ENCODE measurements at places on chromosomes 2 and 18.

DNA sequence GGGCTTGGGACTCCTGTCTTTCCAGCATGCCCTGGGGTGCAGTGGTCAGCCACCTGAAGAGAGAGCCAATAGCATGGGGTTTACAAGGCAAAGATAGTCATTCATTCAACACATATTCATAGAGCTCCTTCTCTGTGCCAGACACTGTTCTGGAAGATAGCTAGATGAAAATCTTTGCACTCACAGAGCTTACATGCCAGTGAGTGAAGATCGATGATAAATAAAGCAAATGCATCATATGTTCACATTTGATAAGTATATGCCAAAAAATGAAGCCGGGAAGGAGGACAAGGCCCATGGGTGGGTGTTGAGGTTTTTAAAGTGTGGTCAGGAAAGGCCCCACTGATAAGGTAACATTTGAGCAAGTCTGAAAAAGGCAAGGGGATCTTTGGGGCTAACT, 130.8 kb upstream of the CDCA7 start:
- no peak for DNase-seq

- no peak for DNase-seq
These were observed 27.6 kb upstream of the ASB1 start for GRCh38 chr2:238399094-238399493.

DNA sequence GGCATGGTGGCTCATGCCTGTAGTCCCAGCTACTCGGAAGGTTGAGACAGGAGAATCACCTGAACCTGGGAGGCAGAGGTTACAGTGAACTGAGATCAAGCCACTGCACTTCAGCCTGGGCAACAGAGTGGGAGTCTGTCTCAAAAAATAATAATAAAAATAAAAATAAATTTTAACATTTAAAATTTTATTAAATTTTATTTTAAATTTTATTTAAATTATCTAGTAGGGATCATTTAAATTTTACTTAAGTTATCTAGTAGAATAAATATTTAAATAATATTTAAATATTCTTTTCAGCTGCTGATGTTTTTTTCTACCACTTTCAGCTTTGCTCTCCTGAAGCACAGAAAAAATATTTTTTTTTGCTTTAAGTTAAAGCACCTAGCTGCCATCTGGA, 10.4 kb downstream of the COBLL1 start:
- no peak for DNase-seq

- no peak for DNase-seq
These were observed 312.2 kb upstream of the MGAT5 start for GRCh38 chr2:133941666-133942065.

DNA sequence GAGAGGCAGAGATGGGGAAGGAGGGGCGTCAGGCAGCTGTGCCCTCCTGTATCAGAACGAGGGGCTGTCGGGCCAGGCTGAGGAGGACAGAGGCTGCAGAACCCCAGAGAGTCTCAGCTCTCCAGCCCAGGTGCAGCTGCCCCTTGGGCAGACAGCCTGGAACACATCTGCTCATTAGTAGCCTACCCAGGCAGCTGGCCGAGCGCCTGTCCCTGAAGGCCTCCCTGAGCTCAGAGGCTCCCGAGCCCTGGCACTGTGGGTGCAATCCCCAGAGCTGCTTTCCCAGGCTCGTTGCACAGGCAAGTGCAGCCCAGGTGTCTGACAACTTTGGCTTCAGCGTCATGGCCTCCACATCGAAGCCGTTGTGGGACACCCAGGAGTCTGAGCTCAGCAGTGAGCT, 13.1 kb upstream of the TMEM185B start:
- no peak for DNase-seq

DNA sequence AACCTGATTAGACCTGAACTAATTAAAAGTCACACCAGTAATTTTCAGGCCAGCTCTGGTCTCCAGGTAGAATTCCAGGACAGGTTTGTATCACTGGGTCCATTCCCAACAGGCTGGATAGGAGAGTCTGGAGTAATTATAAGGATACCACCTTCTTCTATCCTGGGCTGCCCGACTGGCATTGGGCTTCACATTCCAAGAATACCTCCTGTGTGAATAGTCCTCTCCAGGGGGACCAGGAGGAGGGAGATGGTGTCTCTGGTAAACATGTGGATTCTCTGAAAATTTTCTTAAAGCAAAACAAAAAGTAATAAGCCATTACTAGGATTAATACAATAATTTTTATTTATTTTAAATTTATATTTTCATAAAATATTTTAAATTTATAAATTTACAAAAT, 17.3 kb downstream of the DUSP11 start:
- DNase-seq = no peak

DNA sequence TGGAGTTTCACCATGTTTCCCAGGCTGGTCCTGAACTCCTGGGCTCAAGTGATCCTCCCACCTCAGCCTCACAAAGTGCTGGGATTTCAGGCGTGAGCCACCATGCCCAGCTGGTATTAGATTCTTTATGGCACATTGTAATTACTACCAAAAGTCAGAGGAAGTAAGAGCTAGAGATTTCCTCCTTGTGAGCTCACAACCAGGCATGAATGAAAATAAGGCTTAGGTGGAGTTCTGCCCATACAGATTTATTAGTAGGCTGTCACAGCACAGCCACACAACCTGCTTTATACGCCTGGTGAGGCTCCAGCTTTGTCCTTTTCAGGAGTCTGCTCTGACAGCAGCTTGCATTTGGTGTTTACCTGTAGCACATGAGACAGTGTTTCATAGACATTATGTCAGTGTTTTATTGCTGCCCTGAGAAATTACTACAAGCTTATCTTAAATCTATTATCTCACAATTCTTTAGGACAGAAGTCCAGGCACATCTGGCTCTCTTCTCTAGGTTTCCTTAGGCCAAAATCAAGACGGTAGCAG, 156.6 kb downstream of the TANC1 start:
- DNase-seq = no peak

DNA sequence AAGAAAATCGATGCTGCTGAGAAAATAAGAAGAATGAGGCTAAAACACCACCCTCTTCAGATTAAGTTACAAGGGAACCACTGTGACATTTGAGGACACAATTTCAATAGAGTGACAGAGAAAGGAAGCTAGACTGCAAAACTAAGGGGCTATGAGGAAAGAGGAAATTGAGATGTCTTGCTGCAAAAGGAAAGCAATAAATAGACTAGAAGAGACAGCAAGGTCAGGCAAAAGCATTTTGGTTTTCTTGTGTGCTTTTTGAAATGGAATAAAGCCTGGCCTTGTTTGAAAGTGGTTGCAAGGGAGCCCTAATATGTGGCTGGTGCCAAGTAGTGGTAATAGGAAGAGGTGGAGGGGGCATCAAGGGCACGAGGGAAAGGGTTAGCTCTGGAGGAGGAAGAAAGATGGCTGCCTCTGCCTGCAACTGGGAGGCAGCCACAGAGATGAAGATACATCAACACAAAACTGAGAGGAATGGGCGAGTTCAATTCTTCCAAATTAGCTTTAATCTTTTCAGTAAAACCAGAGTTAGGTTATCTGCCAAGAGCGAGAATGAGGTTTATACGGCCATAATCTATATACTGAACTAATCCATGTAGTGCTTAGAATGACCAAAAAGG, 1.2 kb upstream of the MRO start:
- DNase-seq = no peak

DNA sequence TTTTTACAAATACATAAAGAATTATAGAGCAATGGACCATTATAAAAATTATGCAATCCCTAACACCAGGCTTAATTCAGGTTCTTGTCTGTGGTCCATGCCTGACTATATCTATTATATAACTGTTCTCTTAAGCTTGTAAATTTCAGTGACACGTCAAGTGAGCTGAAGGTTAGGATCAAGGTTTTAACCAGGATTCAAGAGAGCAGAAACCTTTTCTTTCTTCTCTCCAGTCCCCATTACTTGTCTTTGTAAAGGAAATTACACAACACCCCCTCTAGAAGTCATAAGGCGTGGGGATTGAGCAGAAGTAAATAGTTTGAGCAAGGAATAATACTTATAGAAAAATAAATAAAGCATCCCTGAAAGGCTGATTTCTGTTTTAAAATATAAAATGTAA, 122.0 kb downstream of the ZNF521 start:
- no peak for DNase-seq

DNA sequence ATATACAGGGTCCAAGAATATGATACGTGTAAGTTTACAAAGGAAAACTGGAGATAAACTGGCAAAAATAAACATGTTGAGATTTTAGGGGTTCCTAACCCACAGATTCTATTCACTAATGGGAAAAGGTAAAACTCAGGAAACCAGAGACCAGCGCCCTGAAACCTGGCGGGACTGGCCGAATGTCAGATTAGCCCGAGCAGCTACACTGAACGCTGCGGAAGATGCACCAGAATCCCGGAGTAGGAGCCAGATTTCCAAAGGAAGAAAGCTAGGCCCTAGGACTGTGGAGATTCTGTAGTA, 679 bp upstream of the WDR75 start:
- DNase-seq = no peak

DNA sequence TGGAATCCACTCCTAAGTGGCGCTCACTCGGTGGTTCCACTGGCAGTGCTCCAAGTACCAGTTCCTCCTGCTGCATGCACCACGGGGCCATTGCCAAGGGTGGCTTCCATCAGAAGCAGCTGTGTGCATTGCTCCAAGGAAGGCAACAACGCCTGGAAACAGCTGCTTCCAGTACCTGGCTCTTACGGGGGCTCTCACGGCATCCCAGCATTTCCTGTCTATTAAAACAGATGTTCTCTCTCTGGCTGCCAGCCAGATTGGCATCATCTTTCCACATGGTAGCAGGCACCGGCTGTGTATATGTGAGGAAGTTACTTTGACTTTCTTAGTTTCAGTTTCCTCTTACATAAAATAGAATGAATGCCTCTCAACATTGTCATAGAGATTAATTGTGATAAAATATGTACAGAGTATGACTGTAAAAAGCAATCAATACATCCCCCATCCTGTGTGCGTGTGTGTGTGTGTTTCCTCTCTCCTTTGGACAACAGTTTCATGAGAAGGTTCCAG, 84.9 kb downstream of the CMPK2 start:
- no peak for DNase-seq

DNA sequence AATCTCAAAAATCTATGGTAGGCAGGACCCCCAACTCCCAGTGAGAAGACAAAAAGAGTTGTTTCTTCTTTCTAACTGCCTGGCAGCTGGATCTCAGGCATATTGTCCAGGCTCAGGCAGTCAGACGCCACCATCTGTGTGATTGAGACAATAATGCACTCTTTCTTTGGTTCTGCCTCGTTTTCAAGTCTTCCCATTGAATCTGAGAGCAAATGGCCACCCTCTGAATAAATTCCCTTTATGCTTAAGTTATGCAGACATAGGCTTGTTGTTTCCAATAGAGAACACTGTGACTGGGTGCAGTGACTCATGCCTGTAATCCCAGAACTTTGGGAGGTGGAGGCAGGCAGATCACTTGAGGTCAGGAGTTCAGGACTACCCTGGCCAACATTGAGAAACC, 15.3 kb upstream of the CD207 start:
- DNase-seq = no peak

GRCh38 chr18:12098374-12098773, 4.7 kb downstream of the ANKRD62 start:
- no peak for DNase-seq

DNA sequence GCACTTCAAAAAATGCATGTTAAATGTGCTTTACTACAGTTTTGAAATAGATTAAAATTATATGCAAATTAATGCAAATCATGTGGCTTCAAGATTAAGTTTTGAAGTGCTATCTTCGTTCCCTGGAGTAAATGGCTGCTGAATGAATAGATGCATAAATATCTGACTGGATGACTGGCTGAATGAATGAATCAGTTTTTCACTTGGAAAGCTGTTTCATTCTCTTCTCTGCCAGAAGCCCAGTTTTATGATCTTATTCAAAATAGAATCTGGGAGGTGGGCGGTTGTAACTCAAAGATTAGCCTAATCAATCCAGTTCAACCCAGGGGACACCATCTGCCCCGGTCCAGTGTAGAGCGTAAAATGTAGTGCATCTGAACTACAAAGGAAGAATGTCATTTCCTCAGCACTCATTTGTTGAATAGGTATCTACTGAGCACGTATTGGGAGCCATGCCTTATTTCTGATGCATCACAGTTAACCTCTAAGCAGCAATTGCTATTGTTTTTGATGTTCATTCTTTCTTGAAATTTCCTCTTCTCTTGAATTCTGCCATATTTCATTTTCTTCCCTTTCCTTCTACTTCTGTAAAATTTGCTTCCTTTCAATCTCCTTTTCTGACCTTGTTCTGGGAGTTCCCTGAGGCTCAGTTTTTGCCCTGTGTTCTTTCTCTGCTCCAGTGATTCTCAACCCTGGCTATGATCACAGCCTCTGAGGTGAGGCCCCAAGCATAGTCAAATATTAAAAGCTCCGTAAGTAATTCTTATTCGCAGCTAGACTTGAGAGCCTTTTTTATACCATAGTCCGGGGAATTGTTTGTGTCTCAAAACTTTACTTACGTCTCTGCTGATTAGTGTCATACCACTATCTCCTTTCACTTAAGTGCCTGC, 282.7 kb downstream of the PARD3B start:
- DNase-seq = no peak

DNA sequence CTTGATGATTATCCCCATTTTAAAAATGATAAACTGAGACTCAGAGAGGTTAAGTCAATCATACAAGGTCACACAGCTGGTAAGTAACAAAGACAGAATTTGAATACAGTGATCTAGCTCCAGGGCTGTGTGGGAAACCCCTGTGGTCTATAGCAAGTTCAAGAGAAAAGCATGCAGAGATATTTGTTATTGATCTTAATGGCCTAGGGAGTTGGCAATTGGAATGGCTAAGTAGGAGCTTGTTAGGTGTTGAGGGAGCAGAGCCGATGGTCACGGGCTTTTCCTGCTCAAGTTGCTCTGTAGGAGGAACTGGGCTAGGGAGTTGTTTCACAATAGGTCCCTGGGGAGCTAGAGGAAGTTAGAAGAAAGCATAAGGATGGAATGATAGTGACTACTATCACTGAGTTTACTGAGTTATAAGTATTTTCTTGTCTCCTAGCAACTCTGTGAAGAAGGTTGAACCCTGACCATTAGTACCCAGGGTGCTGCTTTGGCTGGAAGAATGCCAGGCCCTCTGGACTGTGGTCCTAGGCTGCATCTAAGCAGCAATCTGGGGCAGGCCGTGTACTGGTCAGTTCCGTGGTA, 30.0 kb downstream of the RNF125 start:
- no peak for DNase-seq

DNA sequence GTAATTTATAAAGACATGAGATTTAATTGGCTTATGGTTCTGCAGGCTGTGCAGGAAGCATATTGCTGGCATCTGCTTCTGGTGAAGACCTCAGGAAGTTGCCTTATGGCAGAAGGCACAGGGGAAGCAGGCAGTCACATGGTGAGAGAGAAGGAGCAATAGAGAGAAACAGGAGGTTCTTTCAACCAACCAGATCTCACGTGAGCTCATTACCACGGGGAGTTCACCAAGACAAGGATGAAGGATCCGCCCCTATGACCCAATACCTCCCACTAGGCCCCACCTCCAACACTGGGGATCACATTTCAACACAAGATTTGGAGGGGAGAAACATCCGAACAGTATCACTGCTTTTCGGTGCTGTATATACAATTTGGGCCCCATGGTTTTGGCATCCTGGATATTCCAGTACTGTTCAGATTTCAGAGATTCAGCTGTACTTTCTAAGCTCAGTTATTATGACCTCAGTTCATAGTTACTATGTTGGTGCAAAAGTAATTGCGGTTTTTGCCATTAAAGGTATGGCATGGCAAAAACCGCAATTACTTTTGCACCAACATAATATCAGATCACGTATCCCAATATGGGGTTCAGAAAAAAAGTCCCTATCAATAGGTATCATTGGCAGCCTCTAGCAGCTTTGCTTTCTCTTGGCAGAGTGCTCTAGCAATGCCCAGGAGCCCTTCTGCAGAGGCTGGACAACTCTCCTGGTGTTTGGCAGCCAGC, 189.6 kb upstream of the SIX3 start:
- DNase-seq = no peak
